ENCODE measurements at places on chromosomes 6 and 20.

GRCh38 chr20:3208786-3209256, 477 bp upstream of the ITPA start:
- no peak for DNase-seq

DNA sequence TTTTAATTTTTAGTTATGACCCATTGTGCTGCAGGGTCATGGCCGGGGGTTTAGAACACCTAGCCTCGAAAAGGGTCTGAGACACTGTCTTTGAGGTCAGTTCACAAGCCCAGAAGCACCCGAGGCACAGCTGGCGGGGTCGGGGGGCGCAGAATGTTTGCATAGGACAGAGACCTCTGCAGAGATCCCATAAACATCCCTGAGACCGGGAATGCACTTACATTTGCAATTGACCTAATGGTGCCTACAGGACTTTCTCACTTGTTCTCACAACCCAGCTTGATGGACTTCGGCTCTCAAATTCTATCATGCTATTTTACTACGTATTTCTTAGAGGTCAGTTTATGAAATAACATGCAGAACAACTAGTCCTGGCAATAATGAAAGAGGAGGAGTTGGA, 33.5 kb upstream of the FOXC1 start:
- DNase-seq, result no peak

DNA sequence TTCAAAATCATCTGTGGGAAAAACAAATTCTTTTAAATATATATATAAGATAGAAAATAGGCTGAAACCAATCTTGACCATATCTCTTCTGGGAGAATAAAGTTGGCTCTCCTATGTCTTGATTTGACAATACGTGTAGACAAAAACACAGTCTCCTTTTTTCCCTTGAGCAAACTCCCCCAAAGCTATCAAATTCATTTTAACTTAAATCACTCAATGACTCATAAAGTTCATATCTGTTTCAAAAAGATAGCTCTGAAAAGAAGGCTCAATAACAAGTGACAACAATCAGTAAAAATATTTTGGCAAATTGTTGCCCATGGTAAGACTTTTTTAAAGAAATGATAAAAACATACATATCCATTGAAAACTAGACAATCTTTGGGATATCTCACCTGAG, 236.0 kb upstream of the TENT5A start:
- no peak for DNase-seq

DNA sequence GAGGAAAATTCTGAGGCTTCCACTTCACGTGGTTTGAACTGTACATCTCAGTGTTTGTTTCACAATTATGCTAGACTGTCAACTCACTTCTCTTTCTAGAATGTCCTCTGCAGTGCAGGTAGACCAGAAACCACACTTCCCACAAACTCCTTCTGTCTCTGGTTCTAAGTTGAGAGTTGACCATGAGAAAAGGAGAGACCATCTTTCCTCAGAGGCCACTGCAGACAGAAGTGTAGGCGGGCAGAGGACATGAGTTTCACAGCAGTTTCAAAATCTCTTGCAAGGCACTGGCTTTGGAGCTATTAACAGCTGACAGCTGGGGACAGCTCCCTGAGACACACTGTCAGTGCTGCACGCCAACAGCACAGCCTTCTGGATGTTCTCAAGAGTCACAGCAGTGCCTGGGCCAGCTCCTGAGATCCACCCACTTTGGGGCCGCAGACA, 55.4 kb upstream of the MOXD1 start:
- DNase-seq, result no peak

DNA sequence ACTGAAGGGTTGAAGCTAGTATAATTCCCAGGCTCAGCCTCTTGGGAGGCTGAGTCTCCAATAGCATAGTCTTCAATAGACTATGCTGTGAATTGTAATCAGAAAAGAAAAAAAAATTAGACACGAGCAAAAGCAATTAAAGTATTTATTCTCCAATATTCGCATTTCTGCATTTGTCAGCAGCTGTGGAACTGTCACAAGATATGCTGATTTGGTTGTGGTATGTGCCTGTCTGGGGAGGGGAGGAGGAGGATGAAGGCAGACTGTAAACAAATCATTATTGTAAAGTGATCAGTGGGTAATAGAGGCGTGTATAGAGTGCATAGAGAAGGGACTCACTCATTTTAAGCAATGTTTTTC, 10.1 kb upstream of the BICRAL start:
- DNase-seq, result no peak

DNA sequence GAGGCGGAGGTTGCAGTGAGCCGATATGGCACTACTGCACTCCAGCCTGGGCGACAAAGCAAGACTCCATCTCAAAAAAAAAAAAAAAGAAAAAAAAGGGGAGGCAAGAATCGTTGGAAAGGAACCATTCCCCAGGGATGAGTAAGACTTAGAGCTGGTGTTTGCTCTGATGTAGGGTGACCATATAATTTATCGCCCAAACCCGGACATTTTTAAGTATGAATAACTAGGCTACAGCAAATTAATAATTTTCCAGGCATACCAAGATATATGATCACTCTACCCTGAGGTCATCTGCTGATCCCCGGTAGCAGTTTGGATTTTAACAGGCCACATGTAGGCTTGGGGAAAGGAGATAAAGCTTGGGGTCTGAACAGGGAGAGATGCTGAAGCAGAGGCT, 260.9 kb downstream of the BTBD9 start:
- no peak for DNase-seq

- no peak for DNase-seq
Observed at GRCh38 chr6:72619883-72620696, 1.8 kb upstream of the KCNQ5 start.

- DNase-seq, result no peak
Observed at GRCh38 chr6:30136570-30137286, 788 bp downstream of the TRIM40 start.

GRCh38 chr20:48776306-48776705, 51.5 kb downstream of the PREX1 start:
- peak; percentile 83 for DNase-seq

DNA sequence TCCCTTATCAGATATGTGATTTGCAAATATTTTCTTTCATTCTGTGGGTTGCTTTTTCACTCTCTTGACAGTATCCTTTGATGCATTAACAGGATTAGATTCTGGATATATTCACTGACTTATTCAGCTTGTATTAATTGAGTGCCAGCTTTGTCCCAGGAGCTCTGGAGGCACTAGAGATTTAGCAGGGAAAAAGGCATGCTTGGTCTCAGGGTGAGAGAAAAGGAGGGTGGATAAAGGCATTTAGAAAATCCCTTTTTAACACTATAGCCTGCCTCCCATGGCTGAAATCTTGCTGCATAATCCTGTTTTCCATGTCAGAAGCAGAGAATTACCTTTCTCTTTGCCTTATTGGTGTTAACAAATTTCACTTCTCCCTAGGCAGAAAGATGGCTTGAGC, 28.5 kb upstream of the SIRT5 start:
- no peak for DNase-seq

All from HFF-Myc (cell line).